ENCODE measurements at places on chromosomes 12 and 14.

DNA sequence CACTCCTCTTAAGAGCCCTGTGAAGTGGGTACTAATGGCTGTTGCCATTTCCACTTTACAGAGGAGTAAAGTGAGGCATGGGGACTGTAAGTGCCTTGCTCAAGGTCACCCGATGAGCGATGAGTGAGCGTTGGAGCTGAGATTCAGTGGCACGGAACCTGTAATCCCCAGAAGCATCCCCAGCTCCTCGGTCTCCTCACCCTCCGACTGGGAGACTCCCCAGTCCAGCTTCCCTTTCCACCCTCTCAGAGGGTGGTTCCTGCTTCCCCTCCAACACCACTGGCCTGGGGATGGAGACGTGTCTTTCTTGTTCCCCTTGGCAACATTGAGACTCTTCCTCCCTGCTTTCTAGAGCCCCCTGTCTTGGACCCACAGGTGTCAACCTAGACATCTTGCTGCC, 32.6 kb downstream of the TMEM63C start:
- no peak for DNase-seq

DNA sequence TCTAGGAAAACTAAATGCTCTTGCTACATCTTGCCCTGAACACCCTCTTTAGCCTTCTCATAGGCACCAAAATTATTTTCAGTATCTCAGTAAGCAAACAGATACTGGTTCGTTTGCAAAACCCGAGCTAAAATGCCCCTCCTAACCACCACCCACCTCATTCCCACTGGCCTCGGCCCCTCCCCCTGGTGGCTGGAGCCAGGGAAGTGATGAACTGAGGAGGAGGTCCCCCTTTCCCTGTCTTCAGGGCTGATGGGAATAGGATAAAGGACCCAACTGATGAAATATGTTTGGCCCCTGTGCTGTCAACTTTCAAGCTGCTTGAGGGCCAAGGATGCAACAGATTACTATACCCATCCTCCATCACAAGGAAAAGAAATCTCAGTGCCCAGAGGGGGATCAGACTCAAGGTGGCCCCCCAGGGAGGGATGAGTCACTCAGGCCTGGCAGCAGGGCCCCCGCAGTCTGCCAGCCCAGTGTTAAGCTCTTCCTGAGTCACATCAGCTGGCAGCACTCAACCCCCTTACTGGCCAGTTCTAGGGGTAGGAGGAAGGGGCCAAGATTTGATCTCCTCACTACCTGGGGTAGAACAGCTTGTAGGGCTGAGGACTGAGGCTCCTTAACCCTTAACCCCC, 1.7 kb downstream of the ANKRD52 start:
- no peak for DNase-seq

DNA sequence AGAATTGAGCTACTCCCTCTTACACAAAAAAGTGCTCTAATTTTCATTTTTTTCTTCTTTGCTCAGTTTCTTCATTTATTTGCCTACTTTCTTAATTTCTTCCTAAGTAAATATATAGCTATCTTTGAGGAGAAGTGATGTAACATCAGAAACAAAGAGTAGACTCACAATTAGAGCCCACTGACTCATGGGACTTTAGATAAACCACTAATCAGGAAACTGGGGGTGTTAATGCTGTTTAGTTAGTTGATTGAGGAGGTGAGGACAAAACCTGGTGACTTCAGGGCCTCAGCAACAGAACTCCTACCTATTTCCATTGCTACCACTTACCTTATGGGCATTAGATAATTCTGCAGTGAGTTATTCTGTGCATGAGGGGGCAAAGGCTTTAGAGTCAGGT, 151.7 kb downstream of the MON2 start:
- no peak for DNase-seq

- no peak for DNase-seq
These were observed 7.9 kb downstream of the B4GALNT3 start for GRCh38 chr12:467591-467990.

GRCh38 chr14:88166616-88167015, 156.5 kb downstream of the KCNK10 start:
- DNase-seq, result no peak

DNA sequence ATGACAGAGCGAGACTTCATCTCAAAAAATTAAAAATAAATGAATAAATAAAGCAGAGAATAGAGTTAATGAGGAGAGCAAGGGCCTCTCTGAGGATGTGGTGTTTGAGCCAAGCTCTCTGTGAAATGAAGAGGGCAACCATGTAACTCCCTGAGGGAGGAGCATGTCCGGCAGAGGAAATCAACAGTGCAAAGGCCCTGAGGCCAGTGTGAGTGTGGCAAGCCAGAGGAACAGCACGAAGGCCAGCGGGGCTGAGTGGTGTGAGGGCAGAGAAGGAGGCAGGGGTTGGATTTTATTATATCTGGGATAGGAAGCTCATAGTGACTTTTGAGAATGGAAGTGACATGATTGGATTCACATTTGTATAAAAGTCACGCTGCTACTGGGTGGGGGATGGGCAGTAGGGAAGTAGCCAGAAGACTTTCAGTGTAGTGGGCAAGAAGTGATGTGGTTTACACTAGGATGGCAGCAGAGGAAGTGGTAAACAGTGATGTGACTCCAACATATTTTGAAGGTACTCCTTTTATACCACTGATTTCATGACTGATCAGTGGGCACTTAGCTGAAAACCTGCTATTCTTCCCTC, 10.3 kb upstream of the LRP1-AS start:
- peak; percentile 59 for DNase-seq

GRCh38 chr12:2294651-2295475, 242.1 kb downstream of the CACNA1C start:
- peak; percentile 74 for DNase-seq

DNA sequence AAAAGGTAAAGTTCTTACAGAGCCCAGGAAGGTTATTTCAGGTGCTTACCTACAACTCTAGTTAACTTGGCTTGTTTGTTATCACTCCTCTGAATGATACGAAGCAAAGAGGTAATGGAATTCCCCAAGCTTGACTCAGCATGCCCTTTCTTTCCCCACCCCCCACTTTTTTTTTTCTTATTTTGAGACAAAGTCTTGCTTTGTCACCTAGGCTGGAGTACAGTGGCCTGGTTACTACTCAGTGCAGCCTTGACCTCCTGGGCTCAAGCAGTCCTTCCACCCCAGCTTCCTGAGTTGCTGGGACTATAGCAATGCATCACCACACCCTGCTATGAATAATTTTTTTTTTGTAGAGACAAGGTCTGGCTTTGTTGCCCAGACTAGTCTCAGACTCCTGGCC, 17.1 kb upstream of the YBX3 start:
- no peak for DNase-seq

DNA sequence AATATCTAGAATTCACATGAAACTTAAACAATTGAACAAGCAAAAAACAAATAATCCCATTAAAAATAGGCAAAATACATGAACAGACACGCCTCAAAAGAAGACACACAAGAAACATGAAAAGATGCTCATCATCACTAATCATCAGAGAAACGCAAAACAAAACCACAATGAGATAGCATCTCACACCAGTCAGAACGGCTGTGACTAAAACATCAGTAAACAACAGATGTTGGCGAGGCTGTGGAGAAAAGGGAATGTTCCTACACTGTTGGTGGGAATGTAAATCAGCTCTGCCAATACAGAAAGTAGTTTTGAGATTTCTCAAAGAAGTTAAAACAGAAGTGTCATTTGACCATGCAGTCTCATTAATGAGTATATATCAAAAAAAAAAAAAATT, 121.3 kb downstream of the PTPRO start:
- no peak for DNase-seq

GRCh38 chr12:4506870-4507269, 31.8 kb upstream of the RAD51AP1 start:
- DNase-seq, result no peak

GRCh38 chr12:16854465-16854864, 248.5 kb upstream of the LMO3 start:
- no peak for DNase-seq

DNA sequence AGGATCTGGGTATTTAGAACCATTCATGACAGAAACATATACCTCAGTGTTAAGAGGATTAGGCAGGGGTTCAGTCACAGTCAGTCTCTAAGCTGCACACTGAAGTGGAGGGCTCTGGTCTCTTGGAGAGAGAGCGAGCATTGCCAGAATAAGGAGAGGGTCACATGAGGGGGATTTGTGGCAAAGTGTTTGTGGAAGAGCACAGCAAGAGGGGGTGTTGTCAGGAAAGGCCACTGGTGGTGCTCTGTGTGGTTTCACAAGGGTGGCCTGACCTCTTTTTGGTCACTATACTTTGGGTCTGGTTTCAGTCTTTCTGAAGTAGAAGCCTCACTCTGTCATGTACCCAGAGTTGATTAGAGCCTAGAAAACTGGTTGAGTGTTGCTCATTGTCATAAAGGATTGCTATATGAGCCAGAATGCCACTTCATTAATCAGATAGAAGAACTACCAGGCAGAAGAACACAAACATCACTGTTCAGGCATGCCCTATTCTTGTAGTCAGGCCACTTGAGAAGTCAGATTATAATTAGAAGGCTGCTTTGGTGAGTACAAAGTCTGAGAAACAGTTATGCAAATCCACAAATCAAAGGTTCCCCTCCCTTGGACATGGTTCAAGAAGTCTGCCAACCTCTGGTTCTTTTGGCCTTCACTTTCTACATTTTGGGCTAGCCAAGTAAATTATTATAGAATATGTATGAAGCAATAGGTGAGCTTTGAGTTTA, 8.4 kb downstream of the TMEM19 start:
- no peak for DNase-seq

- DNase-seq, result no peak
These were observed 442.4 kb upstream of the FOXG1 start for GRCh38 chr14:28323951-28324741.

- no peak for DNase-seq
These were observed 58.1 kb upstream of the SRSF5 start for GRCh38 chr14:69708586-69709560.

DNA sequence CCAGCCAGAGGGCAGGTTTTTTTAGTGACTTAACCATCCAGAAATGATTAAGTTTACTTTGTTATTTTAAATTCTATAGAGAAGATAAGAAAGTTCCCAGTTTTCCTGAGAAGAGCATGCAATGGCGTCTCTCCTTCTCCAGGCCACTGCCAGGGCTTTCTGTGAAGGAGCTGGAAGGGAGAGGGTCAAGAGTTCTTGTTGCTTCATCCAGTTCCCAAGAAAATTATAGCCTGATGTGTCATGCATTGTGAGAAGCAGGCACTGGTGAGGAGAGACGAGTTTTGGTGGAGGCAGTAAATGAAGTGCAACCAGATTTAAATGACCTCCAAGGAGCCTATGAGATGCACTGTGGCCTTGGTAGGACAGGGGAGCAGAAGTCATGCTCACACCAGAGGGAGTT, 14.2 kb downstream of the ELK3 start:
- no peak for DNase-seq

DNA sequence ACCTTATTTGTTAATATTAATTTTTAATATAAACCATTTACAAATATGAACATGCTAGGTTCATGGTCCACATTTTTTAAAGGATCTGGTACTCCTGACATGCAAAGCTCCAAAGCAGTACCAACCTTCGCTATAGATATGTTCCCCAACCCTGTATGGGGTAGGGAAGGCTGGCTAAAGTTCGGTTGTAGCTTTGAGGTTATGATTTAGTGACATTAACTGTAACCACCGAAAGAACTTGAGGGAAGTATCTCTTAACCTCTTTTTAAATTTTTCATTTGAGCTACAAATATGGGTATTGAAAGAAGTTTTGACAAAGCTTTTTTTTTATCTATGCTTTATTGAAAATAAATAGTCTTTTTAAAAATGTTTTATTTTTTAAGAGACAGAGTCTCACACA, 115.5 kb downstream of the DYRK2 start:
- DNase-seq, result no peak

DNA sequence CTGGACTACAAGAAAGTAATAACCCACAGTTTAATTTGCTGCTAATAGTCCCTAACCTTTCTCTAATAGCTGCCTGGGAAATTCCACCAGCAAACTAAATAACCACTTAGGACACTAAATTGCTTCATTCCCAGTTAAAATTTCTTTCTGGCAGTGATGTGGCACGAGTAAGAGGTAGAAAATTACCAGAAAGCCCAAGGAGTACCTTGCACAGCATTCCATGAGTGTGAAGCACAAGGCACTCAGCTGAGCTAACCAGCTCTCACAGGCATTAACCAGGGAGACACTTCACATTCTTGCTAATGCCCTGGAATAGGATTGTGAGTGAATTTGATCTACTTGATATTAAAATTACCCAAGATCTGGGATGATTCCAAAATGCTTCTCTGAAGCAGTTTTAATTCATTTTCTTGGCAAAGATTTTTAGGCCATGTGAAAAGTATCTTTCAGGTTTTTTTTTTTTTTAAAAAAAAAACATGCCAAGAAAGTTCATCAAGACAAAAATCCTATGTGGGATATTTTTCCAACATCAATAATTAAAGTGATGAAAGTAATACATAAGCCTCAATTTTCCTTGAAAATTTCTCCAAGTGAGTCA, 29.5 kb downstream of the TSPAN8 start:
- DNase-seq, result no peak

- no peak for DNase-seq
These were observed 3.7 kb downstream of the SH2B3 start for GRCh38 chr12:111409403-111409779.

GRCh38 chr14:81345781-81346180, 54.3 kb downstream of the STON2 start:
- DNase-seq, result no peak

GRCh38 chr14:64801800-64802199, 77.9 kb downstream of the SPTB start:
- peak; percentile 5 for DNase-seq

DNA sequence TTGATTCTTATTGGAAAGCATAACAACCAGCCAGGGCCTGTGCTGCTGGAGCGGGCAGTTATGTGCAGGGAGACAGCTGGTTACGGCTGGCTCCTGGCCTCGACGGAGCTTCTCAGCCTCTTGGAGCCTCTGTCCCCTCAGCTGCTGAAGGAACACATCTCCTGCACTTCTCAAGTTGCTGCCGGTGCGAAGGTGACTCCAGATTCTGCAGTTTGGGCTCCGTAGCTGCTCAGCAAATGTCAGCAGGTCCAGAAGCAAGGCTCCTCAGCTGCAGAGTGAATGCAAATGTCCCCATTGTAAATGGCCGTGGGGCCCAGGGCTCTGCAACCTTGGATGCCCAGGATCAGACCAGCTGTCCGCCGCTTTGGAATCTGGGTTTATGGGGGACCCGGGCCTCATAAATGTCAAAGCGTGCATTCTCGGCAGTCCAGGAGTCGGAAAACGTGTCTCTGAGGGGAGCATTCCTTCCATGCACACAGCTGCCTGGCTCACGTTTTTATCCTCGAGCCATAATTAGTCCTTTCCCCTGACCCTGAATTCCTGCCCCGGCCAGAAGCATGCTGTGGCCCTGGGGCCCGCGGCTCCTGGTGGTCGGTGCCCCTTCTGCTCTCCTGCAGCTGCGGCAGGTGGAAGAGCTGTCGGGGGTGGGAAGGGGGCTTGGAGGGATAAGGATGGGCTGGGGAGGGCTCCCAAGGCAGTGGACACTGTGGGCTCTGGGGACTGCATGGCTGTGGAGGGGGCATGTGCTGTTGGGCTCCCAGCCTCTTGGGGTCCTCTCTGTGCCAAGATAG, 106.0 kb downstream of the KIF26A start:
- DNase-seq, result no peak

GRCh38 chr14:60514741-60515491, 6.0 kb downstream of the SIX6 start:
- peak; percentile 19 for DNase-seq

GRCh38 chr12:69433653-69434052, 36.5 kb upstream of the FRS2 start:
- DNase-seq, result no peak
